ENCODE measurements at places on chromosomes 7 and 10.

DNA sequence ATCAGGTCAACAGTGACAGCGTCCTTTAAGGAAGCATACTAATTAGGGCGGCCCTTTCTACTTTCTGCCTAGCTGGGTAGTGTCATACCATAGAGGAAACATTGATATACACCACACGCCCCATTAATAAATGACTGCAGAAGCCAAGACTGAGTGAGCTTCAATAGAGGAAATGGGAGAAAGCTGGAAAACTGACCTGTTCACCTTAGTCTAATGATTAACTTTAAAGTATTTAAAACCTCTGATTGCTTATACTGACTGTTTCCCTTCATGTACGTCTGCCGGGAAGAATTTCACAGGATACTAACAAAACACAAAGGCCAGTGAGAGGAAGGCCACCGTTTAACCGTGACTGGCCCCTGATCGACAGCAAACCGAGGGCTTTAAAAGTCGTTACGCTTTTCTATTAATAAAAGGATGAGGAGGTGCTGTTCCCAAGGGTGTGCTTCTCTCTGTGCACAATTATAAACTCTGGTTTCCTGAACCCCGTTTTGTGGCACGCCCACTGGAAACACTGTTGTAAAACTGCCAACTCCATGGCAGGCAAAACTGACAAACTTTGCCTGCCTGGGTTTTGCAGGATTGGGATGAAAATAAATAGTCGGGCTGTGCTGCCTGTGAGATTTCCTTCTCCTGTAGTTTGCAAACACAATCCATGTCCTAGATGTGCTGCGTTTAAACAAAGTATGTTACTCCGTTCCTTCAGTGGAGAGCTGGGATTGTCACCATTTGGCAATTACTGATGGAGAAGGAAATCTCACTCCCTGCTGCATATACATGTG lies 137.6 kb downstream of the NRP1 start:
- no peak for DNase-seq

DNA sequence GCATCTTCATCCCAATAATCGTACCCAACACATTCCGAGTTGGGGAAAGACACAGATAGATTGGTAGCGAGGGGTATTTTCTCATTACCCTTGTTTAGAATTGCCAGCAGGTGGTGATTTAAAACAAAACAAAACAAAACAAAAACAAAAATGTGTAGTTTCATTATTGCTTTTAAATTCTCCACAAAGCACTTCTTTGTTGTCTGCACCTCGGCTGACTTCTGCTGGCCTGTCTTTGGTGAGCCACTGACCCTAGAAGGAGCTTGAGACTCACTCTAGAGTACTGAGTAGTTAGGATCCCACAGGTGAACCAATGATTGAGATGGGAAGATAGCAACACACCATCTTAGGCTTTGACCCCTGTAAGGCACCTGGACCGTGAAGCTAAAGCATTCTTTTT lies 105.4 kb upstream of the BET1 start:
- DNase-seq, result no peak

- no peak for DNase-seq
Observed at GRCh38 chr10:105279101-105279500, 638.0 kb downstream of the SORCS3 start.

- DNase-seq, result no peak
Observed at GRCh38 chr10:116774728-116775151, 32.4 kb upstream of the HSPA12A start.

DNA sequence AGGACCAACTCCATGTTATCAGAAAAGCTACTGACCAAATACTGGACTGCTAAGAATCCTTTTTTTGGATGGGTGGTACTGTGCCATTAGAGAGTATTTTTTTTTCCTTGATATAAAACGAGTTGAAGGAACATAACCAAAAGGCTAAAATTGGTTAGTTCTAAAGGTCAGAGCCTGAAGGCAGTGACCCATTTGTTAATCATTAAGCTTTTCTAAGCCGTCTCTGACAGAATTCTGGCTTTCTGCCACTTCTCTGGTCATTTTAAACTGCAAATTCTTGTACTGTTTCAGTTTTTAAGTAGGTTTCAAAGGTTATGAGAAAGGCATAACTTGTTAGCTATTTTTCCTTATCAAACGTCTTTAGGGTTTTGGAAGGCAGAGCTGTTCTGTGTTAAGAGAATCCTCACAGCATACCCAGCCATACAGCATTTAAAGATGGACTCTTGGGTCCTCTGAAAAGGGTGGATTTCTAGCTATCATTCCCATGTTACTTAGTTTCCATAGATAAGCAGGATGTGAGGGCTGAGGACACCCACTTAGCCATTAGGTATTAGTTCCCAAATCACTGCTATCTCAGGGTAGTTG lies 196.8 kb downstream of the RNLS start:
- DNase-seq, result no peak

DNA sequence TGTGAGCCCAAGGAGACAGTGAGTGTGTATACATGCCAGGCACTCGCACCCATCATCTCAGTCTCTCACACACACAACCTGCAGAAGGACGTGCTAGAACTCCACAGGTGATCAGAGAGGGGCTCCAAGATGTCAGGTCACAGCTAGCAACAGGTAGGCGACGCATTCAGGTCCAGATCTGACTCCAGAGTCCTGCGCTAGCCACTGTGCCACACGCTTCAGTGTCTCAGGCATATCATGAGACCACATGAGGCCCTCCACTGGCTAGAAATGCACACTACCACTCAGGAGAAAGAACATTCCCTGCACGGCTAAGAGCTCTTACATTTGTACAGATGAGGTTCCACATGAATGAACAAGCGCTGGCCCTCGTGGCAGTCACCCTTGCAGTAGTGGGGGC lies 11.5 kb downstream of the AKR1B1 start:
- no peak for DNase-seq

GRCh38 chr7:12687718-12688171 lies 312 bp downstream of the ARL4A start:
- DNase-seq, result no peak

- no peak for DNase-seq
Observed at GRCh38 chr10:71323407-71323806, 4.3 kb downstream of the SLC29A3 start.

DNA sequence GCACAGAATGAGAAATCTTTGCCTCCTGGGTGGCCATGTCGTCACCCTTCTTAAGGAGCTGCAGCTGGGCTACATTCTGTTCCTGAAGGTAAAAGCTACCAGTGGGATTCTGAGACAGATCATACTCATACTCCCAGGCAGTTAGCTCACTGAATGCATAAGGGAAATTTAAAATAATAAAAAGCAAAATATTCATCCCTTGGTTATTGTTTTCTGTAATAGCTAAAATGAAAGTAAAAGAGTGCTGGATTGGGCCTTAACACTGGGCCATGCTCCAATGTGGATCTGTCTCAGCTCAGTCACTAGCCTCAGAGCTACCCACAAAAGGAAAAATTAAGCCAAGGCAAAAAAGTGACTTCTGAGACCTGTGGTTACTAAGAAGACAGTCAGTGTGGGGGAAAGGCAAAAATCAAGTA lies 8.9 kb upstream of the DYNC2I1 start:
- DNase-seq, result no peak

DNA sequence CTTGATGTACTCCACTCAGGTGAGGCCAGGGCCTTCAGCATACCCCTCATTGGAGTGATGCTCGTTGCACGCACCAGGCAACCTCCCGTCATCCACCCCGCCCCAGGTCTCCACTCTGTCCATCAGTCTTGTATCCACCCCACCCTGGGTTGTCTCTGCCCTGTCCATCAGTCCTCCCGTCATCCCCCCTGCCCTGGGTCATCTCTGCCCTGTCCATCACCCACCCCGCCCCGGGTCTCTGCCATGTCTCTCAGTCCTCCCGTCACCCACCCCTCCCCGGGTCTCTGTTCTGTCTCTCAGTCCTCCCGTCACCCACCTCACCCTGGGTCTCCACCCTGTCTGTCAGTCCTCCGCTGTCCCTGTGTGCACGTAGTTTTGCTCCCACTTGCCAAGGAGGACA lies 59.9 kb downstream of the WDR37 start:
- no peak for DNase-seq

GRCh38 chr7:156764016-156764669 lies 123.6 kb downstream of the RNF32 start:
- DNase-seq, result peak; percentile 50

DNA sequence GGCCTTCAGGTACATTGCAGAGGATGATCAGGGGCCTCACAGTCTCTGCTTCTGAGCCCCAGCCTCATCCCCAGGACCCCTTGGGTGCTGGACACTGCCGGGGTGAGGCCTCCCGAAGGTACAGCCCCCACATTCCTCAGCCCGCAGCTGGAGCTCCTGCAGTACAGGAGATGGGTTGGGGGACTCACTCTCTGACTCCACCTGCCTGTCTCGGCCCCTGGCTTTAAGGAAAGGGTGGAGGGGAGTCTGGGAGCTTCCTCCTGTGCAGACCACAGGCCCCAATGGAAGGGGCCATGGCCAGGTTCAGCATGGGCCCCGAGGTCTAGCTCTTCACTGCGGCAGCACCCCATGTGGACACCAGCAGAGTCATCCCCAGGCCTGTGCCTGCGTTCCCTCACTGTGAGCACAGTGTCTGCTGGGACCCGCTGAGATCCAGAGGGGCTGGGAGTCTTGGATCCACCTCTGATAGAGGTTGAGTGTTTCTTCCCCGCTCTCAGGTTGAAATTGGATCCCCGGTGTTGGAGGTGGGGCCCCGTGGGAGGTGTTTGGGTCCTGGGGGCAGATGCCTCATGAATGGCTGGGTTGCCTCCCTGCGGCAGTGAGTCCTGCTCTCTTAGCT lies 99.9 kb downstream of the PRKAG2 start:
- DNase-seq, result no peak

GRCh38 chr7:24808518-24808917 lies 51.3 kb upstream of the GSDME start:
- DNase-seq, result no peak

- no peak for DNase-seq
Observed at GRCh38 chr10:60476451-60476850, 86.8 kb upstream of the ANK3 start.

GRCh38 chr10:33391611-33392465 lies 57.4 kb upstream of the NRP1 start:
- no peak for DNase-seq

DNA sequence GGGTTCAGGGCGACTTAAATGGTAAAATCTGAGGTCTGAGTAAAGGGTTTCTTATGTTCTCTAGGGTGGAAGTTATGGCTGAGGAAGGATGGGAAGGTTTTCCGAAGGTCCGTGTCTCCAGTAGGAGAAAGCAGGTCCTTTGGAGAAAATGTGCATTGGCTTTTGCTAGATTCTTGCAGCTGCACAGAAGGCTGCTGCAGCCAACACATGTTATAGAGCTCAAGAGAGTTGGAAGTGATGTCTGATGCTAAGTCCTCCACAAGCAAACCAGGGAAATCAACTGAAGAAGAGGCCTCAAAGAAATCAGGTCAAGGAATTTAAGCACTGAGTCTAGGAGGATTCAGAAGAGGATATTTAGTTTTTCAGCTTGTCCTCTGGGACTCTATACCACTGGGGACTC lies 404.6 kb downstream of the LRMDA start:
- DNase-seq, result no peak

- no peak for DNase-seq
Observed at GRCh38 chr7:88664630-88665233, 94.8 kb upstream of the ZNF804B start.

GRCh38 chr7:44221231-44221791 lies 20.5 kb downstream of the YKT6 start:
- peak; percentile 5 for DNase-seq

DNA sequence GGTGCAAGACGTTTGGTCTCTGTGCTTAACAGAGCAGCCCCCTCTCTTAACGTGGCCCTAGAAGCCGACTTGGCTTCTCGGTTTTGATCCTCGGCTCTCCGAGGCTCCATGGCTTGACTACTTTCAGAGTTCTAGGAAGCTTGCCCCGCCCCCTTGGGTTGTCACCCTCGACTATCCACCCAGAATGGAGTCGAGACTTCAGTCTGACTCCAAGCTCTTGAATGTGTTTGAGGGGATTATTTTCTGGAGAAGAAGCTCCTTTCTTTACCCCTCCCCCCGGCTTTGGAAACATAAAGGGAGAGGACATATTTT lies 448 bp downstream of the SEC24C start:
- DNase-seq, result peak; percentile 66

DNA sequence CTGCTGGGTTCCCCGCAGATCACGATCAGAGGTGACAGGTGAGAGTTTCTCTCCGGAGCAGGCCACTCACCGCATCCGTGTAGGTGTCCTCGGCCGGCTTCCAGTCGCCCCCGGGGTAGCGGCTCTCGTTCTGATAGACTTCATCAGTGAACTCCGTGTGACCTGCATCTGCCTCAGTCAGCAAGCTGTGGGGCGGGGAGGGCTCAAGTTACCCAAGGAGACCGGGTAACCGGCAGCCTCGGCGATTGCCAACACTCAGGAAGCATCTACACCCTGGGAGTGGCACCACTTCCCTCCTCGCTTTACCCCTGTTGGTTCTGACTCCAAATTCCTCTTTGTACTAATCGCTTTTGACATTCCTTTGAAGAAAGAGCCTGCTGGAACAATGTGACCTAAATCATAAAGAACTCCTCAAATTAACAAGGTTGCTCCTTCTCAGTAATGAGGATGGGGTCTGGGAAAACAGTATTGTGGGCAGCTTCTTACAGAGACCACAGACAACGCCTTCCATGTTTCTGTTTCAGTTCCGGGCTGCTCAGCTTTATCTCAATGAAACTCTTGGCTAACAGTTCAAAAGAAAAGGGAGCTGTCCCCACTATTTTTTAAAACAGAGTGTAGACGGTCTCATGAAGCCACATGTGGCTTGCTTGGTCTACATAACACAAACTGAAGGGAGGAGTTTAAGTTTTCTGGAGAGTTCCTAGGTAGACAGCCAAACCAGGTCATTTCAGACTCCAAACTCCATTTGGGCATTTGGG lies 118.1 kb downstream of the MYOF start:
- DNase-seq, result no peak

- no peak for DNase-seq
Observed at GRCh38 chr10:101485681-101486554, 102.1 kb downstream of the POLL start.

- no peak for DNase-seq
Observed at GRCh38 chr10:14617852-14618251, 156.8 kb downstream of the FAM107B start.

- no peak for DNase-seq
Observed at GRCh38 chr7:101555921-101556275, 73.2 kb downstream of the MYL10 start.

Measured in endothelial cell (in vitro differentiated cells).